ENCODE measurements at places on chromosomes 12 and 14.
A peak's percentile ranks its signal among the peaks of the same experiment; 100 is the strongest.

DNA sequence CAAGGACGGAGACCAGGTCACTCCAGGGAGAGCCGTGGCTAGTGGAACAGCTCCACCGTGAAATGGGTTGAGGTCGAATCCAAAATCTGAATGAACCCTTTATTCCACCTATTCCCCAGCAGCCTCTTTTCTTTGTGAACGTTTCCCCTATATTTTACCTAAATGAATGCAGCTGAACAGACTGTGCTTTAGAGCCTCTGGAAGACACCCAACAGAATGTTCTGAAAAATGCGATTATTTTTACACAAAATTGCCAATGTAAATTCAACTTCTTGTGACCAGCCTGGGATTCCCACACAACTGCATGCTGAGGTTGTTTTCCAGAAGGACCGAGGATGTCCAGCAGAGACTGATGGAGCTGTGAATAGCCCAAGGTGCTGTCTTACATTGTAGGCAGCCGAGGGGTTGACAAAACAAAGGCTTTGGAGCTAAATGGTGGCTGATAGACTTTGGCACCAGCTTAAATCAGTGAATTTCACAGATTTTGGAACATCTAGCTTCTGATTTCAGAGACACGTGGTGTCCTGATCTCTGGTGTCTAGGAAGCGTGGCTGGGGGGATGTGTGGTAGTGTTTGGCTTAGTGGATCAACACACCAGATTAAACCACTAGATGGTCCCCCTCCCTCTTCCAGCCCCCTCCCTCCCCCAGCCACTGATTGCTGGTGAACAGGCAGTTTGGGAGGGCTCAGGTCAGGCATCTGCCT lies 150.4 kb downstream of the ZNF664 start:
- DNase-seq, result no peak

GRCh38 chr12:66033151-66033550 lies 97.4 kb downstream of the LLPH start:
- no peak for DNase-seq

DNA sequence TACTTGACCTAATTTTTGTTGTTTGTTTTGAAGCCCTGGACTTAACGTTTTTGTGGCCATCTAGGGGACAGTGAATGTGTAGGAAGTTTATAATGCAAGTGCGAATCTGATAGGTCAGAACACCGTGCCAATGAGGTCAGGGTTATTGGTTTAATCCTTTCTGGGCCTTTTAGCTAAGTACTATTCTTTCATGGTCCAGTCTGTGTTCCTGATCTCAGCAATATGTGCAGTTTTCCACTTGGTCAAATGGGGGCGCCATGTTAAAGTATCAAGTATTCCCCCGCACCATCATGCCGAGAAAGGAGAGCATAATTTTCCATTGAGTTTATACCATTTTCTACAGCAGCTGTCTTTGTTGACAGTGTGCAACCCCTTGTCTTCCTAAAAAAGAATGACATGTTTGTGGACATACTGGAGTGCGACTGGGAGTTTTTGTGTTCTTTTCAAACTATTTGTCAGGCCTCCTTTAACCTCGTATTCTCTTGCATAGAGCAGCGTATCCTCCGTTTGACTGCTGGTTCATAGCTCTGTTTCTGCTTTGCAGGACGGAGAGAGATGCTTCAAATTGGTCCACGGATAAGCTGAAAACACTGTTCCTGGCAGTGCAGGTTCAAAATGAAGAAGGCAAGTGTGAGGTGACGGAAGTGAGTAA lies 1.3 kb downstream of the AHSA1 start:
- DNase-seq, result no peak

DNA sequence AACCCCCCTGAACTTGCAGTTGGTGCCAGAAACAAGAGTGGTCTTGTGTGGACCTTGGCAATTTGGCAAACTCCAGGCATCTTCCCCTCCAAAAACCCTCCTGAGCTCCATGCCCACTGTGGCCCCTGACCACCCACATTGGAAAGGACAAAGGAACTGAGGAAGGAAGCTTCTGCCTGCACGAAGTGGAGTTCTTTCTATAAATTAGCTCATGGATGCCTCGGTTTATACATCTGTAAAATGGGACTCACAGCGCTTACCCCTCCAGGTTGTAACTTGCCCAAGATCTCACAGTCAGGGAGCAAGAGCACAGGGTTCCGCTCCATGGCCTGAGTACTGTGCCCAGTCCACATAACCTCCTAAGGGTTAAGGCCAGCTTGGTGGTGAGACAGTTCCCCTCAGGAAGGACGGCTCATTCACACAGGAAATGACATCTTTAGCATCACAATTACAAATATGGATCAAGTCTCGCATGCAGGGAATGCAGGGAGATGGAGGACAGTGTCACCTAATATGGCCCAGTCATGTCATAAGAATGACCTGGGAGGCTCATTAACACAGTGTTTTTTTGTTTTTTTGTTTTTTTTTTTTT lies 66.6 kb downstream of the CLMN start:
- DNase-seq, result peak; percentile 73

DNA sequence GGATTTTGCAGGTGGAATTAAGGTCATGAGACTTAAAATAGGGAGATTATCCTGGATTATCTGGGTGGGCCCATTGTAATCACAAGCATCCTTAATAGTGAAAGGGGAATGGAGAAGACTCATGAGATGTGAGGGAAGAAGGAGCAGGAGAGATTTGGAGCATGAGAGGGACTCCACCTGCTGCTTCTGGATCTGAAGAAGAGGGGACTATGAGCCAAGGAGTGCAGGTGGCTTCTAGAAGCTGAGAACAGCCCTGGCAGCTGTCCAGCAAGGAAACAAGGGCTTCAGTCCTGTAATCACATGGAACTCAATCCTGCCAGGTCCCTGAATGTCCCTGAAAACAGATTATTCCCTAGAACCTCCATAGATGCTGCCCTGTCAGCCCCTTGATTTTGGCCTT lies 67.8 kb downstream of the PELI2 start:
- no peak for DNase-seq

DNA sequence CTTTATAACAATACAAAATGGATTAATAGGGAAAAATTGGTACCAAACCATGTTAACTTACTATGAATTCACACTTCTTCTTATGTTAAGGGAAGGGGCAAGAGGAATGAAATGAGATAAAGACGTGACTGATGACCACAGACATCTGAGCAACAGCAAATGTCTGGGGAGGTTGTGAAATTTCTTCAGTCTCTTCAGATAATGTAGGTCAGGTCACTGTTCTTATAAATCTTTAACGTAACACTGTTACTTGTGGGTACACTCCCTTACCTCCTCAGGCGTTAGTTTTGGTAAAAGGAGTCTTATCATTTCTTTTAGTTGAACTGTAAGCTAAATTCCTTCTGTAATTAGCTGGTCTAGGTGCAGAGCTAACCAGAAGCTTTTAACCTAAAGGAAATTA lies 405.0 kb upstream of the LRFN5 start:
- DNase-seq, result no peak

DNA sequence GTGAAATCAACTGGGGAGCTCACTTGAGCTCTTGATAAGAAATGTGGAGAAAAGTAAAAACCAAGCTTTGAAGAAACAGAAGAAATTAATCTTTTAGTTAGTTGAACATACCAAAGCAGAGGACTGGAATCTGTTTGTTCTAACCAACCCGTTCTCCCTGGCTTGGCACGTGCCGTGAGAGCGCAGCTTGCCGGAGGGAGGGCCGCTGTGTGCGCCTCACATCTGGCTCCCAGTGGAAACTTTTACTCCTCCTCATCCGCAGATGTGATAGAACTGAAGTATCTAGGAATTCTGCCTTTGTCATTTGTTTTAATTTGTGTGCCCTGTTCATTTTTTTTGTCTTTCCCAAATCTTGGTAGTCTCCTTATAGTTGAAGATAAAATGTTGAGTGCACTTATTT lies 64.9 kb downstream of the DDX51 start:
- DNase-seq, result no peak

- no peak for DNase-seq
Measured at GRCh38 chr14:90576981-90577660, 180.3 kb downstream of the CALM1 start.

GRCh38 chr12:25401547-25402345 lies 151.0 kb upstream of the KRAS start:
- DNase-seq, result no peak

- no peak for DNase-seq
Measured at GRCh38 chr12:32698285-32698684, 19.2 kb downstream of the DNM1L start.

Measured in mesenteric fat pad (tissue), 1 donor.